ENCODE measurements at places on chromosomes 2 and 18. TPM values are rescaled to one million over a fixed set of nuclear protein-coding genes. Genes with fewer than 3 reads are reported as not detected.

The SCN1A gene
- 0.16 TPM for polyA plus RNA-seq

The DYNAP gene
- polyA plus RNA-seq, result 1.1 TPM

The MTX2 gene
- 17.8 TPM for polyA plus RNA-seq

The ERICH2 gene
- not detected for polyA plus RNA-seq

The AMER3 gene
- 0.17 TPM for polyA plus RNA-seq

The GREB1L gene
- polyA plus RNA-seq, result 1.6 TPM

The LAPTM4A gene
- polyA plus RNA-seq, result 419 TPM

The SLC5A6 gene
- polyA plus RNA-seq, result 329 TPM

The FSIP2 gene
- polyA plus RNA-seq, result 0.47 TPM

The PDCD1 gene
- 1.5 TPM for polyA plus RNA-seq

The SLC14A1 gene
- 0.18 TPM for polyA plus RNA-seq

The NOSTRIN gene
- polyA plus RNA-seq, result not detected

The TXNDC2 gene
- 0.11 TPM for polyA plus RNA-seq

The IL36G gene
- 0.06 TPM for polyA plus RNA-seq

The ARL4C gene
- polyA plus RNA-seq, result 7.0 TPM

Measured in H1 (cell line).